ENCODE measurements at places on chromosomes 12 and 14.
A peak's percentile ranks its signal among the peaks of the same experiment; 100 is the strongest.

DNA sequence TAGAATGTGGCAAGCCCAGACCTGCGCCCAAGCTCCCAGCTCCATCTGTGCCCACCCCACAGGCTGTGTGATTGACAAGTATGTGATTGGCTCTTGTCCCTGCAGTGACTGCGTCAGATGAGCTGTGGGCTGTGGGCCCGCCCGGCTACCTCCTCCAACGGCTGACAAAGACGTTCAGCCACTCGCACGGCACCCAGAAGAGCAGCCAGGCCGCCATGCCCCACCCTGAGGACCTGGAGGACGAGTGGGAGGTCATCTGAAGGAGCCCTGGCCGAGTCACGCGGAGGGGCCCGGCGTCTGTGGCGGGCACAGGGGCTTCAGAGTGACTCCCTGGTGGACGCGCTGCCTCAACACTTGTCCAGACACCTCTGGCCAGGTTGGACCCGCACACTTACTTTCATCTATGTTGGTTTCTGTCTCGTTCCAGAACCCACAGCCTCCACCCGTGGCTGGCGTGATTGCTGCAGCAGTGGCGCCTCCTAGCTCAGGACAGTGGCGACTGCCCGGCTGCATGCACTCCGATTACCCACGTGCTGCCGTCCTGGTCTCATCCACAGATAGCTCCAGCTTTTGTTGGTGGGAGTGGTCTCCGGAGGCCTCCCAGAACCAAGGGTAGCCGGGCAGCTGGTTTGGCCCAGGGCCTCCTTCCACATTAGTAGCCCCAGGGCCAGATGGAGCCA is 11.4 kb downstream of the ANKRD9 start:
- no peak for DNase-seq

DNA sequence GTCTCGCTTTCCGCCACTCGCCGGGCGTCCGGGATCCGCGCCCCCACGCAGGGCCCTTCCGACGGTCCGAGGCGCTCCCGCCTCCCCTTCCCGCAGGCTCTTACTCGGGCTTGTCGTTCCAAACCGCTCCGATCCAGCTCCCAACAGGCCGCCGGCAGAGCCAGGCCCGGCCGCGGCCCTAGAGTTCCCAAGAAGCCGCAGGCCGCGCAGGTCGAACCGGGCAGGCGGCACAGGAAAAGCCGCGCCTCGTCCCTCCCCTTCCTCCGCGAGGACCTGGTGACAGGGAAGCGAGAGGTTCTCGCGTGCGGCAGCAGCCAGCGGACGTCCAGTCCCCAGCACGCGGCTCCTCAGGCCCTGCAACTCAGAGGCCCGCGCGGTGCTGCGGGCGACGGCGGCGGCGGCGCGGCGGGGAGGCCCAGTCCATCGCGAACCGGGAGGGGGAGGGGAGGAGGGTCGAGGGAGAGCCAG is 272 bp downstream of the HECTD1 start:
- DNase-seq = no peak

GRCh38 chr14:81884382-81884781 is 350.7 kb upstream of the SEL1L start:
- no peak for DNase-seq

DNA sequence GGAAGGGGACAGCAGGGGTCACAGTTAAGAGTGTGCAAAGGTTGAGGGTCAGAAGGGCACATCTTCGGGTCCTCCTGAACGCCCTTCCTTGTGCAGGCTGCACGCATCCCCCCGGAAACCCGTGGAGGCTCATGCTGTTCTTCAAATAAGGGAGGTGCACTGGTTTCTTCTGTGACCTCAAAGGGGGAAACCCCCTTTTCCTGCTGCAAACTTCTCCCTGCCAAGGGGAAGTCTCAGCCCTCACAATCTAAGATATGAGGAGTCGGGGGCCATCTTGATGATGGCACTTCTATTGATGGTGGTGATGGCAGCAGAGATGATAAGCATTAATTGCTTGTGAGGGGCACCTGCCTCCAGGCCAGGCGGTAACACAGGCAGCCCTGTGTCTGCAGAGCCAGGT is 40.0 kb downstream of the ISCA2 start:
- no peak for DNase-seq

DNA sequence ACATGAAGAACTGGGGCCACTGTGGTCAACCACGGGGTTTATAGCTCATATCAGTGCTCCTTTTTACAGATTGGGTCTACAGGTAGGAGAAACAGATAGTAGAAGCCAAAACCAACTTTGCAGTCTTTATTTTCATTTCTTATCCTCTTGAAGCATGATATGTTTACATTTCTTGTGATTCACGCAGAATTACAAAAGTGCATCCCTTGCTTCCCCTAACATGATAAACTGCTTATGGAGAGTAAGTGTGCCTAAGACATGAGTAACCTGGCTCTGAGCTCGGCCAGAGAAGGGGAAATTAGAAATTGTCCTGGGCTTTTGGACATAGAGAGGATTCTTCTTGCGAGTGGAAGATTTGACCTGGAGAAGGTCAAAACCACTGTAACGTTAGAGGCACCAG is 18.4 kb downstream of the PWP1 start:
- no peak for DNase-seq

DNA sequence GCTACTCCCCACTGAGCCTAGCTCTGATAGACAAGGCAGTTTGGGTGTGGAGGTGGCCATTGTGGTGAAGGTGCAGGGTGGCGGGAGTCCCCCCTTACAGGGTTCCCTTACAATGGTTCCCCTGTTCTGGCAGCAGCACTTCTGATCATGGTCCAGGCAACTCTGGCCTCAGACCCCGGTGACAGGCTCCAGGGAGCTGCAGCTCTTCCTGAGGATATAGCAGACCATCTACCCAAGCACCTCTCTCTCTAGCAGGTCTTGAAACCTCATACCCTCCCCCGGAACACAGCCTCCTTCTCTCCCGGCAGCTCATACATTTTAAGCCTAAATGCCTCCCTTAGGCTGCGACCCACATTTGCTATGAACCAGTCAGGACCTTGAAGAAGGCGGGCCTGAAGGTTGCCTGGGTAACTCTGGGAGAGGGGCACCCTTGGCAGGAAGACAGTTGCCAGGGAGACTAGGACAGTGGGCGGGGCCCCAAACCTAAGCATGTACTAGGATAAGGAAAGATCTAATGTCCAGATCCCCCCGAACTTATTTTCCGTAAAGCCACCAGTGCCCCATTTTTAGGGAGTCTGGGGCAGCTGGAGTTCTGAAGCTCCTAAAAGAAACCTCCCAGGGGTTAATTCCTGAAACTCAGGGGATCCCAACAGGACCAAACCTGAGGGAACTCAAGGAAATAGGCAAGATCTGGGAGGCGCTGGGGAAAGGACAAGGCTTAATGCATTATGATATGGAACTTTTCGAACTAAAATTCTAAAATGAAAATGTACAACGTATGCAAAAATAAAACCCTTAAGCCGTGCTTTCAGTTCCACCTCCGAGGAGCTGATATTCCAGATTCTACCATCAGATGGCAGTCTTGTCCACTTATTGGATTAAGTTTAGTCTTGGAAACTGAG is 4.5 kb upstream of the GDF11 start:
- peak; percentile 52 for DNase-seq

DNA sequence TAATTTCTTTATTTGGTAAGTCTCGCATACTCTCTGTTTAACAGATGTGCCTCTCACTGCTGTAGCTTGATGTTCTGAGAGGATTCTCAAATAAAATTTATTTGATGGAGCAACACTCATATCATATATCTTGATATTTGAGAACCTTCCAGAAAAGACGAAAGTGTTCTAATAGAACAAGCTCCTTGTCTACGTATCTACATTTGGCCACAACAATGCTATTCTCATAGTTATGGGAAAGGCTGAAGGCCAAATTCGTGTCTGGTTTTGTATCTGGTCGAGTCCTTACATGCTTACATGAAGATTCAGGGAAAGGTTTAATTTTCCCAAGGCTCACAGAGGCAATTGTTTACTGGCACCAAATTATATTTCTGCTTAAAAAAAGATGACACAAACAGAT is 186.7 kb upstream of the SLC38A2 start:
- no peak for DNase-seq

- no peak for DNase-seq
Measured at GRCh38 chr12:81077686-81078441, at the start of gene ACSS3. Gene ACSS3 (plus strand): TSS chr12:81078079. CDS start chr12:81078121, 42 bp downstream.

GRCh38 chr12:71371122-71371521 is 68.5 kb upstream of the LGR5 start:
- no peak for DNase-seq

- no peak for DNase-seq
Measured at GRCh38 chr12:13340149-13340548, 143.6 kb downstream of the EMP1 start.

GRCh38 chr12:120944645-120945217 is 33.6 kb upstream of the HNF1A start:
- DNase-seq = peak; percentile 45

GRCh38 chr14:57060276-57060955 is 208.3 kb downstream of the EXOC5 start:
- DNase-seq = peak; percentile 7

DNA sequence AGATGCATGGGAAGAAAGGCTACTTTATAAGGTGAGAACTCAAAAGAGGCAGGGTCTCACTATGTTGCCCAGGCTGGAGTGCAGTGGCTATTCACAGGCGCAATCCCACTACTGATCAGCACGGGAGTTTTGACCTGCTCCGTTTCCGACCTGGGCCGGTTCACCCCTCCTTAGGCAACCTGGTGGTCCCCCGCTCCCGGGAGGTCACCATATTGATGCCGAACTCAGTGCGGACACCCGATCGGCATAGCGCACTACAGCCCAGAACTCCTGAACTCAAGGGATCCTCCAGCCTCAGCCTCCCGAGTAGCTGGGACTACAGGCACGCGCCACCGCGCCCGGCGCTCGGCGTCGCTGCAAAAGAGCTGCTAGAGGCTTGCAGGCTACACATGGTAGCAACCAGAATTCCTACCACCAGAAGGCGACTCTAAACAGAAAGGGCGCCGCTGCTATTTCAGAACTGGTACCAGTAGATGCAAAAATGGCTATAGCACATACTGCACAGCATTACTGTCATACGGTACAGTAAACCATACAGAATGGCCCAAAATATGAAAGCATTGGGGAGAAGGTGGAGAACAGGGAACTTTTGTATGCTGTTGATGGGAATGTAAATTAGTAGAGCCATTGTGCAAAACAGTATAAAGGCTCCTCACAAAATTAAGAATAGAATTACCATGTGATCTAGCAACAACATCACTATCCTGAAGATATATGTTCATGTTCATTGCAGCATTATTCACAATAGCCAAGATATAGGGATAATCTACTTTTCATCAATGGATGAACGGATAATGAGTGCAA is 1.2 kb upstream of the NEMF start:
- DNase-seq = peak; percentile 53

DNA sequence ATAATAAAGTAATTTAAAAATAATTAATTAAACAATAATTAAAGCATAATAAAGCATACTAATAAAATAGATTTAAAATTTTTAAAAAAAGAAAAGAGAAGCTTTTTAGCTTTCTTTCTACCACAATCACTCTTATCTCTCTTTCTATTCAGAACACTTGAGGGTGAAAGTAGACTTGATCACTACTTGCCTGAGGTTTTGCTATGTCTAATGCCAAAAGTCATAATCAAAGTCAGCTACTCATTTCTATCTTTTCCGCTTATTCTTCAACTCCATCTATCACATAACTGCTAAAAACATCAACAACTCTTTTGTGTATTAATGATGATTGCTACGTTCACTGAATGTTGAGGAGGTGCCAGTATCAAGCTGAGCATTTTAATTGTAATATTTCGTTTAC is 202.0 kb upstream of the KRR1 start:
- no peak for DNase-seq

DNA sequence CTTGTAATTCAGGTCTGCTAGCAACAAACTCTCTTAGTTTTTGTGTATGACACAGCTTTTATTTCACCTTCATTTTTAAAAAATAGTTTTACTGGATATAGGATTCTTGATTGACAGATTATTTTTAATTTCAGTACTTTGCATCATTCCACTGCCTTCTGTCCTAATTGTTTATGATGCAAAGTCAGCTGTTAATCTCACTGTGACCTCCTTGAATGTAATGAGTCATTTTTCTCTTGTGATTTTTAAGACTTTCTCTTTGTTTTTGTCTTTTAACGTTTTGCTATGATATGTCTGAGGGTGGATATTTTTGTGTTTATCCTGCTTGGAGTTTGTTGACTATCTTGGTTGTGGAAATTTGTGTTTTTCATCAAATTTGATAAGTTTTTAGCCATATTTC is 126.3 kb upstream of the FBXO33 start:
- no peak for DNase-seq

GRCh38 chr12:132305991-132306884 is 23.2 kb downstream of the GALNT9 start:
- no peak for DNase-seq

- no peak for DNase-seq
Measured at GRCh38 chr12:47833591-47834012, 13.9 kb upstream of the HDAC7 start.

DNA sequence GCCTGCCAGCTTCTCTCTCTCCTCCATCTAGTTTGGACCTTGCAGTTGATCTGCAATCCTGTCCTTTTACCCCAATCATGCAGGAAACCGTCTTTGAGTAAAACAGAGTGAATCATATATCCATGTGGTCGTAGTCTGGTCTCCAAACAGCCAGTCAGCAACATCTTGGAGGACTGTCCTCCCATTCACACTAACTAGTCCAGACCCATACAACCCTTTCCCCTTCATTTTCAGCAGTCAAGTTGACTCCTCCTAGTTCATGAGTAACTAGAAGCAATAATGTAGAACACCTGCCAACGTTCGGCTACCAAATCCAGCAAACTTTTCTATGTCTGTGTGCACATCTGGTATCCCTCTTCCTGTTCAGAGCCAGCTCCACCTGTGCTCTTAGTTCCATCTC is 10.8 kb upstream of the BIN2 start:
- no peak for DNase-seq

DNA sequence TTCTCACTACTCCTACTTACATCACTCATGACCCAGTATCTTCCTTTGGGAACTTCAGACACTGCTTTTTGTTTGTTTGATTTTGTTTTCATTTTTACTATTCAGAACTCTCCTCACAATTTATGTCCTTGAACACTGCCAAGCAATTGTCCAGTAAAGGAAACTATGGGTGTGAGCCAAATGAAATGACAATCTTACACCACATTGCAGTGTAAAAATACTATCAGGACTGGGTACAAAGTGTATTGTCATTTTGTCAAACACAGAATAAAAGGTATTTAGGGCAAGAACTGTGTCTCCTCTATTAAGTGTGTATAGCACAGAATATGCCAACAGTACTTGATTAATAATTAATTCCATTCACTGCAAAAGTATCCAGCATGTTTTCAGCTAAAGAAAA is 199.3 kb downstream of the ALG10B start:
- DNase-seq = no peak

DNA sequence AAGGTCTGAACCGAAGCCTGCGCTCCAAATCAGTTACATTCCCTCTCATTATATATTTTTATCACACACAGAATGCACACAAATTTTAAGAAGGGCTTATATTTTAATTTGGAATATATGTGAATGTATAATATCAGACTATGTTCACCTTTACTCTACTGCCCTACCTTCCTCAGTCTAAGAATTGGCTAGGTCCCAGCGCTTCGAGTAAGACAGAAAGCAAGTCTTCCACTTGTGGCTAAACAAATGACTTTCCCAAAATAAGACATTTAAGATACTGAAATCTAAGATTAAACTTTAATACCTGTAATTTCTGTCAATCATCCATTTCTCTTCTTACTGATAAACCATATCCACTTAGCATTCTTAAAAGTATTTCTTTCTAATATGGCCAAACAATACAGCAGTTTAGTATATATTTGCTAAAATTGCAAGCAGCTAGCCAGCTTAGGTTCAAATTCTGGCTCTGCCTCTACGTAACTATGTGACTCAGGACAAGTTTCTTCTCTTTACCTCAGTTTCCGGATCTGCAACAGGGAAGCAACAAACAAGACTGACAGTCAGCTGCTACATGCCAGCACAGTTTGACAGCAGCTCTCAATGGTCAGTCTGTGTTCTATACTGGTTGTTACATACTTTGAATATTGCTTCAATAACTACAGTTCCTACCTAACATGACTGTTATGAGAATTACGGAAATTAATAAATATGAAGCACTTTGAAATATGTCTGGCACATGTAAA is 2.0 kb downstream of the INTS13 start:
- no peak for DNase-seq
